ENCODE measurements at places on chromosomes 1 and 21.

DNA sequence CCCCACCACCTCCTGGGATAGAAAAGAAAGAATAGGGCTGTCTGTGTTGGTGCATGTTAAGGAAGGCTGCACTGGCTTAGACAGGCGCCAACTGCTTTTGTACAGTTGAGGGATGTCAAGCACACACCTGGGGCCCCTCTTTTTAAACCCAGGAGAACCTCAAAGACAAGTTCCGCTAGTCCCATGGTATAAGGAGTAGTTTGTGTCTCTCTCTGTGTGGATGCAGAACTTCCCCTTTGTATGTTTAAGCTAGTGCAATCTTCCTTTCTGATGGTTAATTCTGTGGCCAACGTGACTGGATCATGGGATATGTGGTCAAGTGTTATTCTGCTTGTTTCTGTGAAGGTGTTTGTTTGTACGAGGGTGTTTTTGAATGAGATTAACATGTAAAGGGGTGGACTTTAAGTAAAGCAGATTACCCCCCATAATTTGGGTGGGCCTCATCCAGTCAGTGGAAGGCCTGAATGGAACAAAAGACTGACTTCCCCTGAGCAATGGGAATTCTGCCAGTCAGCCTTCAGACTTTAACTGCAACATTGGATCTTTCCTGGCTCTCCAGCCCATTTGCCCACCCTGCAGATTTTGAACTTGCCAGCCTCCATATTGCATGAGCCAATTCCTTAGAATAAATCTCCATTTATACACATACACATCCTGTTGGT lies 9.5 kb upstream of the DUSP10 start:
- no peak for DNase-seq

DNA sequence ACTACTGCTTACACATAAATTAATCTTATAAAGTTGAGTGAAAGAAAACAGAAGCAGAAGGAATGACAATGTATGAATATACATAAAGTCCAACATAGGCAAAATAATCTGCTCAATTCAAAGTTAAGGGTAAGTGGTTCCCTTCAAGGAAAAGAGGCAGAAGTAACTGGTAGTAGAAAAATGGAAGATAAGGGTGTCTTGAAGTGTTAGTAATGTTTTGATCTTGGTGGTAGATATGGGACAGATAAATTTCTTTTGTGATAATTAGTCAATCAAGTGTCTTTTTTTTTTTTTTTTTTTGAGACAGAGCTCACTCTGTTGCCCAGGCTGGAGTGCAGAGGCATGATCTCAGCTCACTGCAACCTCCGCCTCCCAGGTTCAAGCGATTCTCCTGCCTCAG lies 12.7 kb downstream of the USP48 start:
- no peak for DNase-seq

- no peak for DNase-seq
These were observed 6.7 kb downstream of the SFPQ start for GRCh38 chr1:35186239-35186638.

GRCh38 chr1:30762152-30762929 lies 4.8 kb upstream of the LAPTM5 start:
- no peak for DNase-seq

GRCh38 chr1:63807046-63807445 lies 33.2 kb downstream of the ROR1 start:
- DNase-seq, result no peak

- DNase-seq, result no peak
These were observed 44.7 kb downstream of the XCL2 start for GRCh38 chr1:168498956-168499687.

- no peak for DNase-seq
These were observed 27.9 kb upstream of the AGO1 start for GRCh38 chr1:35854989-35855700.

GRCh38 chr21:34887725-34888568 lies 161.2 kb downstream of the RUNX1 start:
- peak; percentile 81 for DNase-seq

DNA sequence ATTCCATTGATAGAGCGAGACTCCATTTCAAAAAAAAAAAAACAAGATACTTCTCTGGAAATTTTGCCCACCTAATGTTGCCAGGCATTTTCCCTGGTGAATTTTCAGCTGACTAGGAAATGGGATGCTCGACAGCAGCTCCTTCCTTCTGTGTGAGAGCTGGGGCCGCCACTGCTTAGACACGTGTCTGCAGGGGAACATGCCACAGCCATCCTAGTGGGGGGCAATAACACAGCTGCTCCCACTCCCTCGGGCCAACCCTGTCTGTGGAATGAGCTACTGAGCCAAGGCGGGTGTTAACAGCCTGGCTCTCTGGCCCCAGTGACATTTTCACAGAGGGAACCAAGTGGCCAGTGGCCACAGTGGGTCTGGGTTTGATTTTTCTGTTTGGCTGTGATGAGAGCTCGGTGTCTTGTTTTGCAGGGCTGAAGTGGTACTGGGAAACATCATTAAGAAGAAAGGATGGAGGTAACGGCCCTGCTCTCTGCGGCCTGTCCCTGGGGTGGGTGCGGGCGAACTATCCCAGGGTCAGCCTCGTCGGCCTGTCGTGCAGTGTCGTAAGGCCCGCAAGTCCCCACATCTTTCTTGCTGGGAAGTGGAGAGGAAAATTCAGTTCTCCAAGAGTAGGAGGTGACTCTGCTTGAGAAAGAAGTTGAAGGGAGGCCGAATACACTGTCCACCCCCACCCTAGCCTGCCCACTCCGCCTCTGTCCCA lies 39.2 kb downstream of the KCNAB2 start:
- no peak for DNase-seq

GRCh38 chr1:17892851-17893250 lies 137.7 kb downstream of the ACTL8 start:
- no peak for DNase-seq

- no peak for DNase-seq
These were observed 377.4 kb upstream of the RUNX1 start for GRCh38 chr21:35426469-35426868.

- DNase-seq, result no peak
These were observed 88.0 kb upstream of the WLS start for GRCh38 chr1:68320349-68320748.

- DNase-seq, result no peak
These were observed 8.7 kb upstream of the PIK3C2B start for GRCh38 chr1:204503122-204503912.

DNA sequence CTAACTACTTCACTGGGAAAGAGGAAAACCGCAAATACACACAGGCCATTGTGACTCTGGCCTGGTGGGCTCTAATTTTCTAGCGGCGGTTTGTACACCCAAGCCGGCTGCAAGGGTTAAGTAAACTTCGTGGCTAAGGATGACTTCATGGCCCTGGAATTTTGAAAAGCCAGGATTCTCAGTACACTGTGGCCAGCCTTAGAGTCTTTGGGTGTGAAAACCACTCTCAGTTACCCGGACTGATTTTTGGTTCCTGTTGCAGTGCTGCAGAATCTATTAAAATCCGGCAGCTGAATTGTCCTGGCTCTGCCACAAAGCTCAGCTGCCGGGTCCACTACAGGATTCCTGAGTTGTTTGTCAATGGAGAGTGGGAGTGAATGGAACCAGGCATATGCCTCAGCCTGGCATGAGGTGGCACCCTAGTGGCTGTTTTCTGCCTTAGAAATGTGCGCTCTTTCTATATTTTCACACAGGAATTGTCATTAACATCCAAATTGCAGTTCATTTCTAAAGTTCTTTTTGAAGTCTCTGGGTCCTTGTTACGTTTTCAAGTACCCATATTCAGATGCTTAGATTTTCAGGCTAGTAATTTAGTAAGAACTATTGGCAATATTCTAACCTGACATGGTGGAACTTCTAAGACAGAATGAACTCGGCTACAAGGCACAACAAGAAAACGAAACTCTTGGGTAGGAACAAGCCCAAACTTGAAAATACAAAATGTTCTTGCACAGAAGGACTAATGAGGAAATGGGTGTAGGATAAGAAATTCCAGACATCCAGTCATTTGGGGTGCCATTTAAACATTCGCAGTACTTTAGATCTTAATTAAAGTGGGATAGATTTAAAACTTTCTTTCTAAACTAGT lies 255.9 kb downstream of the NFIA start:
- no peak for DNase-seq

DNA sequence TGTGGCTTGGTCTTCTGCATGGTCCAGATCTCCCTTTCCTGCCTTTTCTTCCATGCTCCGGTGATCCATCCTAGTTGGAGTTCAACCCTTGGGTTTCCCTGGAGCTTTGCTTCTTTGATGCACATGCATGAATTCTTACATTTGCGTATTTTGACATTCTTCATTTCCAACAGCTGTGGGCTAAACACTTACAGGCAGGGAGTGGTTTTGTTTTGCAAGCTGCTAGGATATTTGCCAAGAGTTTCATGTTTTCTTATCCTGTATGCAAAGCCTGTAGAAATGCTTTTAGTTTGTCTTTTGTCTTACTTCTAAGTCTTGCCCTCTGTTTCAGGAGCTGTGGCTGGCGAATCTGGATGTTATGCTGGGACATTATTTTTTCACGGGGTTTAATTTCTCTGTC lies 90.3 kb upstream of the PAXBP1 start:
- DNase-seq, result no peak

- no peak for DNase-seq
These were observed 70.7 kb upstream of the MUTYH start for GRCh38 chr1:45410850-45411509.

DNA sequence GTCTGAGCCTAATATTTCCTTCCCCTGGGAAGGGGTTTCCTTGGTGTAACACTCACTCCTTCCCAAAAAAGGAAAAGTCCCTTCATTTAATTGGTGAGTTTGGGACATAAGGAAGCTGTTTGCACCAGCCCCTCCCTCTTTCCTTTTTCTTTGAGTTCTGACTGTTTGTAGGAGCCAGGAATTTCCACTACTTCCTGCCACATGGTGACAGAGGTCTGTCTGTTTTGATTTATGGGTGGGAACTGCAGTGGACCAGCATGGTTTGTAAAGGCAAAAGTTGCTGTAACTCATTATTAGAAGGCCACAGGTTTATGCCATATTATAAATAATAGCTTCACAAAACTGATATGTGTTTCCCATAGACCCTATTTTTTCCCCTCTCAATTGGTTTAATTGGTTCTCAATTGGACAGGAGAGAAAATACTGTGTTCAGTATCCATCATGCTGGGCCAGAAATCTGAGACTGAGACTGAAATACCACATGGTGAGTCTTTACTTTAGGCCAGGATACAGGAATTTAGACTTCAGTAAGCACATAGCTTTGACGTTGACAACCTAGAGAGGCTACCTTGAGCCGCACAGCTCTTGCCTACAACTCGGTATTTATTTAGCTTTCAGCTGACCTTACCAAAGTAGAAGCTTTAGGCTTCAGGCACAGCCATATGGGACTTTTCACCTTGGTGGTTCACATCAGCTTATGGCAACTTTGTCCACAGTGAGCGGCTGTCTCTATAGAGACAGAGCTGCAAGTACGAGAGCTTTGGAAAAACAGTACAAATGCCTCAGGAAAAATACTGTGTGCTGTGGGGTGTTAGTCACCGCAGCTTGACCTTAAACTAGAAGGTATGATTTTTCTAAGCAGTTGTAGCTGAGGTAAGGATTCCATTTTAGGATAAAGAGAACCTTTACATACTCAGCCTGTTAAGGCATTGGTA lies 40.0 kb upstream of the RGS7 start:
- DNase-seq, result no peak

DNA sequence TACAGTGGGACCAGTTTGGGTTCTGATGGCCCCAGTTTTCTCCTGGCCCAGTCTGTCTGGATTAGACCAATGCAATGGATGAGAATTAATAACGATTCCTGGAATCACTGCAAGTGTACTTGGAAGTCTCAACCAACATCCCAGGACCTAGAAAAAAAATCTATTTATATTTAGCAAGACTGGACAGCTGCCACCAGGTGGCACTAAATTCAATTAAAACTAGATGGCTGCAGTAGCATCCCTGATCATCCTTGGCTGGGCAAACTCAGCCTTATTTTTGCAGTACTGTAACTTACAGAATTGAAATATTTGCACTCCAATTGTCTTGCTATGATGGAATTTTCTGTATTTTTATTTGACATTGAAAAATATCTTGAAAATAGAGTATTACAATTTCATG lies 165.7 kb downstream of the NCAM2 start:
- DNase-seq, result no peak

GRCh38 chr1:56934430-56935060 lies 31.3 kb downstream of the C8B start:
- no peak for DNase-seq

- peak; percentile 29 for DNase-seq
These were observed 42.7 kb upstream of the LIN9 start for GRCh38 chr1:226351709-226352108.

DNA sequence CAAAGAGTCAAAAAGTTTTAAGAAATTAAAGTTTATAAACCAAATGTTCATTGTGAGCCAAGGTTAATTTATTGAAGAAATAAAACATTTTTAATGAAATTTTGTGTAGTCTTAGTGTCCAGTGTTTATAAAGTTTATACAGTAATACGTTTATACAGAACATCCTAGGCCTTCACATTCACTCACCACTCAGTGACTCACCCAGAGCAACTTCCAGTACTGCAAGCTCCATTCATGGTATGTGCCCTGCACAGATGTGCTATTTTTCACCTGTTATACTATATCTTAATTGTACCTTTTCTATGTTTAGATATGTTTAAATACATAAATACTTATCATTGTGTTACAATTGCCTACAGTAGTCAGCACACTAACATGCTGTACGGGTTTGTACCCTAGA lies 33.6 kb downstream of the TYW3 start:
- DNase-seq, result no peak

GRCh38 chr1:240527086-240527485 lies 84.9 kb downstream of the GREM2 start:
- DNase-seq, result no peak

GRCh38 chr1:162687870-162688269 lies 55.6 kb downstream of the DDR2 start:
- DNase-seq, result no peak

DNA sequence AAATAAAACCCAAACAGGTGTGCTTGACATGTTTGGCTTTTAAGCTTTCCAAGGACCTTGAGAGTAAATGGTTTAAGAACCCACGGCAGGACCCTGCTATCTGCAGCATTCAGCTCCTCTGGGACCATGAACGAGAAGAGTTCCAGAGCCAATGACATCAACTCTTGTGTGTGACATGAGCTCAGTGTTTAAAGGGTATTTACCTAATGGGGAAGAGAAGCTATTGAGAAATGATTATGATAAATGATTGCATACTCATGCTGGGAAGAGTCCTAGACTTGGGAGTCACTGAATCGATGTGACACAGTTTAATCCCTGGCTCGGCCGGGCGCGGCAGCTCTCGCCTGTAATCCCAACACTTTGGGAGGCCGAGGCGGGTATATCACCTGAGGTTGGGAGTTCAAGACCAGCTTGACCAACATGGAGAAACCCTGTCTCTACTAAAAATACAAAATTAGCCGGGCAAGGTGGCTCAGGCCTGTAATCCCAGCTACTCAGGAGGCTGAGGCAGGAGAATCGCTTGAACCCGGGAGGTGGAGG lies 55.4 kb downstream of the KANK4 start:
- DNase-seq, result no peak

GRCh38 chr1:206510371-206510770 lies 3.0 kb downstream of the RASSF5 start:
- DNase-seq, result no peak

Data from SIG-M5 (cell line).